ENCODE measurements at places on chromosomes 4 and X.

DNA sequence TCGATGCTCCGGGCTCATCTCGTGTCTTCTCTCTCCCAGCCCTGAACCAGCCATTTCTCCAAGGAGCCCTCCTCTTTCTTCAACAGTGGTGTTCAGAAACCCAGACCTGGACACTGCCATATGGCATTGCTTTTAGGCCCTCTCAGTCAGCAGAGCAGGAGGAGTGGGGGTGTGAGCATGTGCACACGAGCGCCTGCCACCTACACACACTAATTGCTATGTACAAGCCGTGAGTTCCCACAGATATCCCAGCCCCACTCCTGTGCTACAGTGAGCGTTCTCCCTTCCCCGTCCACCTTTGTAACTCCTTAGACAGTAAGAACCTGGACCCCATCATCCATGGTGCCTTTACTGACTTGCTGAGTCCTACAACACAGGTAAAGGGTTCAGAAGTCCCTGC is 53.8 kb downstream of the TNIP2 start:
- no peak for DNase-seq

GRCh38 chr4:40511036-40511614 is 118.5 kb downstream of the RBM47 start:
- DNase-seq, result no peak

DNA sequence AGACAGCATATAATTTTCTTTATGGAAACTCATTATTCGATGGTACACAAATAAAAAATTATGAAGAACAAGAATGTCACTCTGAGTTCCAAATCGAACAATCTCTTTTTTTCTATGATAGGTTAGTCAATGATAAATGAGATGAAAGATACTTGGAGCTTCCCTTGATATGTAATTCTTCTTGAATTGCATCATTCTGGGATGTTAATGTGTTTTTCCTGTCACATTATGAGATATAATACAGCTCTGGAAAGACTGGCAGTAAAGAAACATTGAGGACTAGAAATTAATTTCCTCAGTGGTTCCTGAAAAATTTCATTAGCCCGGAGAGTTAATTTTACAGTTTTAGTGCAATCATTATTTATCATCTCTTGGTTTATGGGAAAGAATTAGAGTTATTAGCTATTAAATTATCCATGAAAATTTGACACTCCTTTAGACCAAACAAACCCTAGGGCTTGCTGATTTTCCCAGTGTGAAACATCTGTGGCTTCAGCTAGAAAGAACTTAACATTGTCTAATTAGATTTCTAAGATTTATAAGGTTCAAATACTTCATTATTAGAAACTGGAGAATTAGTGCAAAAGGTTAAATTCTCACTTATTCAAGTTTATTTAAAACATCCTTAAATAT is 1546.6 kb upstream of the TENM3 start:
- no peak for DNase-seq

- DNase-seq, result no peak
Observed at GRCh38 chr4:91681544-91681943, 622.2 kb upstream of the GRID2 start.

GRCh38 chr4:112284662-112285411 is 867 bp downstream of the TIFA start:
- DNase-seq, result no peak

- DNase-seq, result no peak
Observed at GRCh38 chrX:122546269-122546668, 637.8 kb upstream of the GRIA3 start.

GRCh38 chr4:153341575-153342090 is 2.9 kb upstream of the MND1 start:
- DNase-seq, result no peak

DNA sequence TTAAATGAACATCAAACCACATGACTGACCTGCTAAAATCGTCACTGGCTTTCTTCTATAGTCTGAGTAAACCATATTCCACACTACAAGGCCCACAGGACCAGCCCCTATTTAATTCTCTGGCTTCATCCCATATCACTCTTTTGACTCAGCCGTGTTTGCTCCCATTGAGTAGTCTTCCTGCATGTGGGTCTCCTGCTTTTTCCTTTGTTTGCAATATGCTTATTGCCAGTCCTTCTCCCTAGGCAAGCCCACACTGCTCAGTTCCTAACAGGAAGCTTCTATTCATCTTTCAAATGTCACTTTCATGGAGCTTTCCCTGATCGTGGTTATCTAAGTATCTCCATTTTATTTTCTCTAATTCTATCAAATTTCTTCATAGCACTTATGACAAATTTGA is 329.6 kb downstream of the RAPGEF2 start:
- no peak for DNase-seq

DNA sequence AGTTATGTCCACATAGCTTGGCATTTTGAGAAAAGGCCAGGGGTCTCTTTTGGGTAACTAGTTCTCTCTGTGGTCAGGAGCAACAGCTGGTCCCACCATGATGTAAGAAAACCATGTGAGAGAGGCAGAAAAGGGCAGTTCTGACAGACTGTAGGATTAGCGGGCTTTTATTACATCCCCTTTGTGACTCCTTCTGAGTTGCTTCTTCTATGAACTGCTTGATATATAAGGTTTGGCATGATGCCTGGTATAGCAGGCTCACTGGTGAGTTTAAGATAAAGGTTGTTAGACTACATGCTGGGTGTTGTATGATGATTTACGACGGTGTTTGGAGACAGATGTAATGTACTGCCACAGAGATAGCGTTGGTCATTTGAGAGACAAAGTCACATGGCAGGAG is 2308.1 kb upstream of the AGA start:
- DNase-seq, result peak; percentile 39

DNA sequence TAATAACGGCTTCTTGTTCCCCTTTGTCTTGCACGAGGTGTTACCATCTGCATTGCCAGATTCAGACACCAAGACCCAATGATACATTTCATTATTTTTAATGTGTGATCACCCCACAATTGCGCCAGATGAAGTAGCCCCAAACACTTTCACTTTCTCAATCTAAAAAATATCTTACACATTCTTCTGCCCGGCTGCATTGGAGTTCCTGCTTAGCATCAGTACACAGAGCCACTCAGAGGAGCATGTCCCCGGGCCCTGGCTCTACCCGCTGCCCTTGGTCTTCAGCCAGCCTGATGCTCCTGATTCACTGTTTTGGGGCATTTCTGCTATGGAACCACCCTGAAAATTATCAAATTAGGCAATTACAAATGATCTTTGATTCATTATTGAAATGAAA is 66.0 kb upstream of the TENM3 start:
- no peak for DNase-seq

- no peak for DNase-seq
Observed at GRCh38 chrX:6012357-6012756, 216.3 kb downstream of the NLGN4X start.

DNA sequence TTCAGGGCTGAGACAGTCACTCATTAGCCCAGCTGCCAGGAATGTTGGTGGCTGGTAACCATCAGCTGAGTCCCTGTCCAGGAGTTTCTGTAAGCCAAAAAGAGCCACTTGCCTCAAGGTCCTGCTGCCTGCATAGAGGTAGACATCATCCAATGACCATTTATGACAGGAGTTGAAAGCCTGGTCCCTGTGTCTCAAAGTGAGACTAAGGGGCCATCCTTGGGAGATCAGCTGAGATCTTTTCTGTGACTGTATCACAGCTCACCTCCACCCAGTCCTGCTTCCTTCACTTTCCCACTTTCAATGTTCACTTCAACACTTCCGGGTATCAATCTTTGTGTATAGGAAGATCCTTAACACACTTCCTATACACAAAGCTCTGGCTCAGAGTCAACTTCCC is 28.4 kb upstream of the MAOA start:
- no peak for DNase-seq

- no peak for DNase-seq
Observed at GRCh38 chr4:93771640-93772411, 56.7 kb upstream of the ATOH1 start.

DNA sequence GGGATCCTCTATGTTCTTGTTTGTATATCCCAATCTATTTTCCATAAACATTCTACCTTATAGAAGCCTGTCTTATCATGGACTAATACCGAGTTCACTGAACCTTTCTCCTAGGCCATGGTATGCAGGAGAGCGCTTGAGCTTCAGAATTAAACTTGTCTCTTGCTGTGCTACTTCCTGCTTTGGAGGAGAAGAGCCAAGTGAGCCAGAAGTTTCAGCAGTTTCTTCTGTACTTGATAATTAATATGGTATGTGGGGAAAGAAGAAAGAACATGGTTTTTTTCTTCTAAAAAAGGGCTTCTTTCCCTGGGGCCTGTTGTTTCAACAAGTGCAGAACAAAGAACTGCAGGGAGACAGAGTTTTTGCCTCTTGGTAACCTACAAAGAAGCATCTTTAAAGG is 172.8 kb downstream of the ATG4A start:
- DNase-seq, result no peak

DNA sequence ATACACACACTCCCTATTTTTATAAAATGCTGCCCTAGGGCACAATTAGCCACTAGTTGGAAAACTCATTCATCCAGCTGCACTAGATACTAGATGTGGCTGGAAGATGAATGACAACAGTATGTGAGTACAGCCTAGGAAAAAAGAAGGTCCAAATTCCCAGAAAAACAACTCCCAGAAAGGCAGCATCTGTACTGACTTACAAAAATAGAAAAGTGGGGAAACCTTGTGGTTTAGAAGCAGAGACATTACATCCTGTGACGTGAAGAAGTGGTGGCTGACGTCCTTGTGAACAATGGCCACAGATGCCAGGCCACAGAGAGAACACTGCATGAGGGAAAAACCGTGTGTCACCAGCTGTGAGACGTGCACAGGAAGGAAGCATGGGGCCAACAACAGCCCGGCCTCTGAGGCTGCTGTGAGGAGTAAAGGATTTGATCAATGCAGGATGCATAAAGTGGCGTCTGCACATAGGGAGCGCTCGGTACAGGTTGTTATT is 81.2 kb downstream of the SPRY1 start:
- no peak for DNase-seq

- peak; percentile 69 for DNase-seq
Observed at GRCh38 chr4:48963042-48963679, 22.9 kb upstream of the CWH43 start.

DNA sequence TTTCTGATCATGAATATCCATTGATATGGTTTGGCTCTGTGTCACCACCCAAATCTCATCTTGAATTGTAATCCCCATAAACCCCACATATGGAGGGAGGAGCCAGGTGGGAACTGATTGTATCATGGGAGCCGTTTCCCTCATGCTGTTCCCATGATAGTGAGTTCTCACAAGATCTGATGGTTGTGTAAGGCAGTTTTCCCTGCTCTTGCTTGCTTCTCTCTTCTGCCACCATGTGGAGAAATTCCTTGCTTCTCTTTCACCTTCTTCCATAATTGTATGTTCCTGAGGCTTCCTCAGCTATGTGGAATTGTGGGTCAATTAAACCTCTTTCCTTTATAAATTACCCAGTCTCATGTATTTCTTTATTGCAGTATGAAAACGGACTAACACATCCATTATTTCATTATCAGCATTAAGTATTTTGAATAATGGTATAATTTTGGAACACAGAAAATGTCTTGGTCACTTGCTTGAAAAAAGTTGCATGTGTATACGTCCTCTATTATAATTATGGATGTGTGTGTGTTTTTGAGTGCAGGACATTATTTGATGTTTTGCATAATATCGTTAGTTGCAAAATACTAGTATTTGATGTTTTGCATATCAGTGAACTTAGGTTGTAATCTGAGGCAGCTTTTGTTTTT is 334.6 kb downstream of the PCDH10 start:
- DNase-seq, result no peak

GRCh38 chr4:112348488-112349158 is 51.5 kb downstream of the ALPK1 start:
- peak; percentile 50 for DNase-seq

GRCh38 chrX:136097871-136098805 is 49.2 kb upstream of the FHL1 start:
- no peak for DNase-seq

DNA sequence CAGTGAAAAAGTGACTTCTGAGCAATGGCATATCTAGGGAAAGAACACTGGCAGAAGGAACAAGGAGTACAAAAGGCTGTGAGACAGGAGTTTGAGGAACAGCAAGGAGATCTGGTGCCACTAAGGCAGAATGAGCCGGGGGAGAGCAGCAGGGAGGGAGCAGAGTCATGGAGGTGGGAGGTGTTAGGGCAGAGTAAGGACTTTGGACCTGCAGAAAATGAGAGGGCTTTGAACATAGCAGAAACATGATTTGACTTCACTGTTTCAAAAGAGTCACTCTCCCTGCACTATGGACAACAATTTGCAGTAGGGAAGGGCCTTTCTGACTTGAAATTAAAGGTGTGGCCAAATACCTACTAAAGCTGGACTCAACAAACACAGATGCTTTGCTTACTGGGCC is 356.2 kb downstream of the ADGRL3 start:
- DNase-seq, result no peak

- no peak for DNase-seq
Observed at GRCh38 chr4:78566834-78567499, 15.4 kb downstream of the ANXA3 start.

- DNase-seq, result no peak
Observed at GRCh38 chrX:130296743-130297142, 28.0 kb upstream of the ZNF280C start.

DNA sequence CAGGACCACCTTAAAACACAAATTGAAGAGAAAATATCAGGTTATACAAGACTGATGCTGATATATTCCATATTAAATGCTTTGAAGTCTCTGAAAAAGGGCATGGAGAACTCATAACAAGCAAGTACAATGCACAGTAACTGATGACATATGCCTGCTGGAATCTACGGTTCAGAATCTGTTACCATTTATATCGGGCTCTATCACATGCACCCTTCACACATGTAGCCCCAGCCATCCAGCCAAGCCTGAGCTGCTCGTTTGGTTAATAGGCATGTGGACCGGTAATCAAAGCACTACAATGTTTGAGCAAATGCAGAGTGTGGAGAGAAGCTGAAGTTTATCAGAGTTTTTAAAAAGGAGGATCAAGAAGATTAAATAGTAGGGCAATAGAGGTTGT is 11.8 kb downstream of the COMMD8 start:
- DNase-seq, result no peak

GRCh38 chr4:185004562-185005218 is 13.6 kb upstream of the HELT start:
- peak; percentile 79 for DNase-seq

- DNase-seq, result no peak
Observed at GRCh38 chr4:64670647-64671046, 261.4 kb upstream of the TECRL start.

GRCh38 chr4:128249787-128250668 is 37.6 kb downstream of the PGRMC2 start:
- DNase-seq, result no peak

DNA sequence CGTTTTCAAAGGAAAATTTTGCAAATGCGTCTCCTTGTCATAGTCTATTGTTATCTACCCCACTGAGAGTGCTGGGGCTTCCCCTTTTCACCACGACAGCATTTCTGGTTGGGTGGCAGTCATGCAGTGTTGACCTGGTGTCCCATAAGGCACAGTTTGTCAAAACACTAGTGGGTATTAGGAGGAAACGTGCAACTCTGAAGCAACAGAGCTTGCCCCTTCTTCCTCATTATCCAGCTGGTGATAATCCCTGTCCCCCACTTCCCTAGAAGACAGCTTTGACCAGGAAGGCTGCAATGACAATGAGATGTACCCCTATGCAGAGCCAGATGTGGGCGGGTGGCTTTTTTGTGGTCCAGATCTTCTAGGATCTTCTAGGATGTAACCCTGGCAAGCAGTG is 1.8 kb downstream of the TBC1D1 start:
- no peak for DNase-seq
